ENCODE measurements at places on chromosomes 2 and 18.
A peak's percentile ranks its signal among the peaks of the same experiment; 100 is the strongest.

DNA sequence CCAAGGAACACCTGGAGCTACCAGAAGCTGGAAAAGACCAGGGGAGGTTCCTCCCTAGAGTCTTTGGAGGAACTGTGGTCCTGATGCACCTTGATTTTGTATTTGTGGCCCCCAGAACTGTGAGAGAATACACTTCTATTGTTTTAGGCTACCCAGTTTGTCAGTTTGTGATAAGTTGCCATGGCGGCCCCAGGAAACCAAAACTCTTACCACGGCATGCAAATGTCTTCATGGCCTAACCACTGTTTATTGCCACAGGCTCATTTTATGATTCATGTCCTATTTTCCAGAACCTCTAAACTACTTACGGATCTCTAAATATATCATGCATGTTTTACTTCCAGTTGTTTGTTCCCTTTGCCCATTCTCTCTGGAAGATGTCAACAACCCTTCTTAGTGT is 1250.7 kb upstream of the FAM98A start:
- DNase-seq, result no peak

GRCh38 chr2:224572338-224572737 is 12.8 kb downstream of the CUL3 start:
- DNase-seq, result no peak

DNA sequence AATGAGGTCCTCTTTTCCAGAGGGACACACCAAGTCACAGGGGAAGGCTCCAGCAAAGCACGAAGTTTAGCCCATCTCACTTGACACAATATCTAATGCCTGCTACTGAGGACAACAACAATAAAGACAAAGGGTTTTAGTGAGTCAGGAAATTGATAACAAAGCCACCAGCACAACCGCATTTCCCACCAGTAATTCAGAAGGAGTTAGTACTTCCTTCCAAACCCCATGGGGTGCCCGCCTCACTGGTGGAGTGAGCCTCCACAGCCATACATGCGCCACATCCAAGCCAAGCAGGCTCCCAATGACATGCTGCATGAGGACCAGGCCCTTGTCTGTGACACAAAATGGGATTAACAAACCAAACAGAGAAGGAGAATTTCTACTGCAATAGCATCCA is 40.1 kb downstream of the MRPL35 start:
- no peak for DNase-seq

- no peak for DNase-seq
These were observed 57.9 kb downstream of the SPIRE1 start for GRCh38 chr18:12599966-12600365.

GRCh38 chr18:76544511-76545345 is 49.7 kb upstream of the ZNF516 start:
- DNase-seq, result no peak

GRCh38 chr2:211688196-211688595 is 850.4 kb downstream of the ERBB4 start:
- no peak for DNase-seq

GRCh38 chr18:57141208-57142129 is 5.4 kb upstream of the BOD1L2 start:
- DNase-seq, result no peak

GRCh38 chr2:204585930-204586329 is 40.7 kb downstream of the PARD3B start:
- no peak for DNase-seq

DNA sequence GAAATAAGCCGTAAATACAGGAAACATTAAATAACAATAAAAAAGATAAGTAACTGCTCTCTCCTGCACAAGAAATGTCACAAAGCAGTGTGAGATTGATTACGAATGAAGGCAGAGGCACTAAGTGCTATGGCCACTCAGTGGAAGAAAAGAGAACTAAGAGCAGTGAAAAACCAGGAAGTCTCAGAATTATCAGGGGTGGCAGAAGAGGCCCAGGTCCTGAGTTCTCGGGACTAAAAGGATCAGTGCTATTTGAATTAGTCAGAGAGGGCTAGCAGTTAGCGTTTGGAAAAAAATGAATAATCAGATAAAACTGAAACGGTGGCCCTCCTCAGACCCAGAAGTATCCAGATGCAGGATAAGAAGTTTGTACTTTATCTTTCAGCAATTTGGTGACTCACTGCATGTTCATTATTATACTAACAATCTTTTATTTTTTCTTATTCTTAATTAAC is 367.1 kb downstream of the ZEB2 start:
- DNase-seq, result no peak

DNA sequence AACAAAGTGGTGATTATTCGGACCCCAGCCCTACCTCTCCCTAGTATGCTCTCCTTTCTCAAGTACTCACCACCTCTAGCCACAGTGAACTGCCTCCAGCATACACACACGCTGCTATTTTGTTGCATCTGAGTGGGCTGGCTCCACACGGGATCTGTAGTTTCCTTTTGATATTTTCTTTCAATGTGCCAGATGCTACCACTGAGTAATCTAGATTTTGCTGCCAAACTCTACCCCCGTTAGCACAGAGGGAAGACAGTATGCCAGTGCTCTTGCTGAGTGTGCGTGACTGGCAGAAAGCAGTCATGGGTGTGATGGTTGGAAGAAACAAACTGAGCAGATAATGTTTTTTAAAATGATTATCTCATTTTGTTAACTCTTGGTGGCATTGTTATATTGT is 11.6 kb downstream of the CFLAR start:
- peak; percentile 82 for DNase-seq

- no peak for DNase-seq
These were observed 29.8 kb downstream of the CYTIP start for GRCh38 chr2:157414050-157414449.

GRCh38 chr18:78583739-78584458 is 395.7 kb upstream of the SALL3 start:
- DNase-seq, result no peak

DNA sequence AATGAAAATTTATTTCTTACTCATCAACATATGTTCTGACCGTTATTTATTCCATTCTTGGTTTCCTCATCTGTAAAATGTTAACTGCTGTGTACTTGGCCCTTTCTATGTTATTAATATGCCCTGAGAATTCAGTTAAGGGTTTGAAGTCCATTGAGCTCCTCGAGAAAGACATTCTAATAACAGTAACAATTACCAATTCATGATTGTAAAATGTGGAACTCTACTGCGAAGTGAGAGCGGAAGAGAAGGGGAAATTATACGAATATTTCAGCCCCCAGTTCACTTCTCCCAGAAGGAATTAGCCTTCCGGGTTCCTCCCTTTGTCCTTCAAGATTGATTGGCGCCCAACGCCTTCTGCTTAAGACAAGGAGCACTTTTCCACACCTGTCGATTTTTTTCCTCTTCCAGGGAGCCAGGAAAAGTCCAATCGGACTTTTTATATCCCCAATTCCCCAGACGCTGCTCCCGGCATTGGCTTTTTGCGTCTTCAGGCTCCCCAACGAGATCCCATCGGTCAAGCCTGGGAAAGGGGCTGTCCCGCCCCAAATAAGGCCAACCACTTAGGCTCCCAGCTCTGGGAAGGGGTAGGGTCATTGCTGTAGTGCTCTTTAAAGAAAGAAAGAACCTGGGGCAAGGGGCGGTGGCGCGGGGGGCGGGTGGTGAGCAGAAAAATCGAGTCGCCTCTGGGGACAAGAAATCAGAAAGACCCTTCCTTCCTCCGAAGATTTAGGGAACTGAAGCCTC is 1.6 kb downstream of the DSC2 start:
- no peak for DNase-seq

DNA sequence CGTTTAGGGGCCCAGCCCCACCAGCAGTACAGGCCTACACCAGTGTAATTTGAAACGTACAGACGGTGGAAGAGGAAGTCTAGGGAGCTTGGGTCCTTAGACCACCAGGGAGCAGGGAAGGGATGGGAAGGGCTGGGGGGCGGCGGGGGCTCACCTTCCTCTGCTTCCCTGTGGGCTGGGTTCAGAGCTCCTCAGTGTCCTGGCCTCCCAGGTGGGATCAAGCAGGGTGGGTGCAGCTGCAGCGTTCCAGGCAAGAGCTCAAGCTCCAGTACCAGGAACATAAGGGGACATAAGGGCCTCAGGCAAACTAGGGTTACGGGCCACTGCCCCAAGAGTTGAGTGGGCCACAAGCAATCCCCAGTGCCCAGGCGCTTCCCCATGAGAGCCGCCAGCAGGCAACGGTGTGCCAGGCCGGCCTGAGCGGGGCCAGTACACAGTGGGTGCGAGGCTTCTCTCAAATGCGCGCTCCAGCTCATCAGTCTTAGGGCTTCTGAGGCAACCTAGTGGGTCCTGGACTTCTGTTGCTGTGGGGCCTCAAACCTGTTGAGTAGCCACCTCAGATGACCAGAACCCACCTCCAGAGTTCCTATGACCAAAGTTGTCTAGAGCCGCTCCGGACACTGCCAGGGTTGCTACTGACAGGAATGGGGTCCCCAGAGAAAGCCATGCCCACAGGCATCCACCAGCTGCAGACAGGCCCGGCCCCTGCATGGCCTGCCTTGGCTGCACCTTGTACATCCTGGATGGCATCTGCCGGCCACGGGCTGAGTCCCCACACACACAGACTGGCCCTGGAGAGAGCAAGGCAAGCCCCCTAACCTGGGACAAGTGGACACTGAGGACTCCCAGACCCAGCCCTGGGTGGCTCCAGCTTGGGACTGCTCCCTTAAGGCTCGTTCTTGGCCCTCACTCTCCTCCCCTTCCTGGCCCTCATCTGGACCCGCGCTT is 5.2 kb downstream of the ANKRD23 start:
- no peak for DNase-seq

DNA sequence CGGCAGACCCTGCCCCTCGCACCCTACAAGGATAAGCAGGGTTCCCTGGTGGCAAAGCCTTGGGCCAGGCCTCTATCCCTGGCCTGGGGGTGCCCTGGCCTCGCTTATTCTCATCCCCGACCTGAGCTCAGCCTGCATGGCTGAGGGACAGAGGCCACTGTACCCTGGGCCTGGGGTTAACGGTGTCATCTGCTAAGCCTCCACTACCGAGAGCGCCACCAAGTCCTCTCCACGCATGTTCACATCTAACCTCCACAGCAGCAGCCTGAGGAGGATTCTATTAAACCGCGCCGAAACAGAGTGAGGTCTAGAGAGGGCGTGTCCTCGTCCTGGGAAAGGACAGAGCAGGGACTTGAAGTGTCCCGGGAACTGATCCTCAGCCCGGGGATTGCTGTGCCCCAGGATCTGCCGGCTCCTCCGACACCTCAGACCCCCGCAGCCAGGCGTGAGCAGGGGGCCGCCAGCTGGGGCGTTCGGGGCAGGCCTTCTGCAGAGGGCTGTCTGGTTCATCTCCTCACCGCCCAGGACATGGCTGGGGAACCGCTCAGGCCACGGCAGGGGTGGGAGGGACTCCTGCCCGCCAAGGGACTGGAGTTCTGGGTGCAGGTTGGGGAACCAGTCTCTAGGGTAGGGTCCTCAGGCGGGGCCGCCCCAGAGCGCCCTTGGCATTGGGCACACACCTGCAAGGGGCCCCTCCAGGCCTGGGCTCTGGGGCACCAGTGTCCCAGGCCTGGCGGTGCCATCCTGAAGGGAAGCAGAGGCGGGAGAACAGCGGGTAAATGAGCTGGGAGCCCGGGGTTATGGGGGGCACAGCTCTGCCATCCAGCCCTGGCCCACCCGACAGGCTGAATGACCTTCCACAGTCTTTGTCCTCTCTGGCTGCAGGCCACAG is 68.0 kb upstream of the SMAD7 start:
- peak; percentile 61 for DNase-seq

GRCh38 chr2:205835251-205835791 is 153.0 kb downstream of the NRP2 start:
- no peak for DNase-seq

DNA sequence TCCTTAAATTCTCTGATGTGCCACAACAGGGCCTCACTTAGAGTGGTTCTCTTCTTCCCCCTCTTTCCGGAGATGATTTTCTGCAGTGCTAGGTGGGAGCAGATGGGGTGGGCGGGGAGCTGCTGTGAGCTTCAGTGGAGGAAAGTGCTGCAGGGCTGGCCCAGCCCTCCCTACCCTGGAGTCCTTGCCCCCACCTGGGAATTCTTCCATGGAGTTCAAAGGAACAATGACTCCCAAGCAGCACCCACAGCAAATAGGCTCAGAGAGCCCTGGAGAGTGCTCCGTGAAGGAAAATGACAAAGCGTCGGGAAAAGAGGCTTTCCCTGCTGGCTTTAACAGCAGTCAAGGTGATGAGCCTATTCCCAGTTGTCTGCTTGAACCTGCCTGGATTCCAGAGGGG is 28.8 kb downstream of the LOXHD1 start:
- no peak for DNase-seq

GRCh38 chr2:158644139-158644538 is 151.0 kb upstream of the DAPL1 start:
- DNase-seq, result no peak

- no peak for DNase-seq
These were observed 19.6 kb upstream of the GULP1 start for GRCh38 chr2:188272121-188272520.

GRCh38 chr2:28869494-28870145 is 489 bp downstream of the TRMT61B start:
- DNase-seq, result peak; percentile 65

- DNase-seq, result no peak
These were observed 198.9 kb downstream of the ACKR3 start for GRCh38 chr2:236768393-236769140.

GRCh38 chr2:53448591-53448990 is 319.0 kb upstream of the CHAC2 start:
- no peak for DNase-seq

GRCh38 chr2:240985881-240986786 is 12.3 kb upstream of the SNED1 start:
- DNase-seq, result no peak

GRCh38 chr18:60508108-60508507 is 135.5 kb upstream of the MC4R start:
- DNase-seq, result no peak

DNA sequence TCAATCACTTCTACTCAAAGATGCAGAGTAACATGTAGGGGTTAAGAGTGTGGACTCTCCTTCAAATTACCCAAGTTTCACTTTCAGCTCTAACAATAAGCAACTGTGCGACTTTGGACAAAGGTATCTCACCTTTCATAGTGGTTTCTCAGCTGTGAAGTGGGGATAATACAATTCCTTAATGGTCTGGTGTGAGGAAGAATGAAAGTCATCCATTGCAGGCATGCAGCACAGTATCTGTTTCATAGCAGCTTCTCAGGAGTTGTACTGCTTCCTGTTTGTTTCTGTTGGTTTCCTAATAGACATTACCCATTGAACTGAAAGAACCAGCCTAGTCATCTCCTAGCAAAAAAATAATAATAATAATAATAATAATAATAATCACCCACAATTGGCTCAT is 74.4 kb downstream of the DDX18 start:
- no peak for DNase-seq

DNA sequence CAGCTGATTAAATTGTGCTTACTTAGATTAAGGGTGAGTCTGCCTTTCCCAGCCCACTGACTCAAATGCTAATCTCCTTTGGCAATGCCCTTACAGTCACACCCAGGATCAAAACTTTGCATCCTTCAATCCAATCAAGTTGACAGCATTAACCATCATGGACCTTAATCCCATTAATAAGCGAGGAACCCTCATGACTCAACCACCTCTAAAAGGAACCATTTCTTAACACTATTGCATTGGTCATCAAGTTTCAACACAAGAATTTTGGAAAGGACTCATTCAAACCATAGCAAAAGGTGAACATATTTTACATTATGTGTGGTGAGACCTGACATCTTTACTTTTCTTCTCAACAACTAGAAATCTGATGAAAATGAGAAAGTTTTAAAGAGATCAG is 187.0 kb downstream of the OSR1 start:
- DNase-seq, result no peak

All from activated effector memory CD4-positive, alpha-beta T cell treated with anti-CD3 and anti-CD28 coated beads, Interleukin-2, amount 50 U/mL, for 16 hours (primary cell).